ENCODE measurements at places on chromosomes 5 and 9.

DNA sequence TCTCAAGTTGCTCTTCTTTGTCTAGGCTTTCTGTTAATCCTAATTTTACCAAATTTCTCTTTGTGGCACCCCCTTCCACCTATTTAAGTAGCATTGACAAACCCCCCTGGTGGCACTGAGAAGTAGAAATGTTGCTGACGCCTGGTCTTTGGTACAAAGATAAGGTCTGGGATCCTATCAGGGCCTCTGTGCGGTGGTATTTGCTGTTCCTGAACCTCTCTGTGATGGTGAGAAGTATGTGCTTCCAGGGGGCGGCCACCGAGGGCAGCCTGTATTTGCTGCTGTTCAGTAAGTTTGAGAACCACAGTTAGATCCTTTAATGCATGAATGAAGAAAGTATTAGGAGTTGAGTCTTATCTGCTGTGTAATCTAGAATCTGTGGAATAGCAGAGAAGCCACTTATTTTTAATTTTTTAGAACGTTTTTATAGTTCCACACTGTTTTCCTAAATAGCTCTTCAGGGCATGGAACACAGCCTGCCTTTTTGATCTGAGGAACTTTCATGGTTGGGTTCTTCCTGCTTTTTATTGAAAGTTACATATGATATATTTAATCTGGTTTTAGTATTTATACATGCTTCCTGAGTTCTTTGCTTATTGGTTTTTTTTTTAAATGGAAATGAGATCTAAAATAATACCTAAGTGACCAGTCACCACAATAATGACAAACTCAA is 124.2 kb downstream of the TRIO start:
- no peak for DNase-seq

- no peak for DNase-seq
Measured at GRCh38 chr5:52010454-52010853, 627.2 kb downstream of the ISL1 start.

DNA sequence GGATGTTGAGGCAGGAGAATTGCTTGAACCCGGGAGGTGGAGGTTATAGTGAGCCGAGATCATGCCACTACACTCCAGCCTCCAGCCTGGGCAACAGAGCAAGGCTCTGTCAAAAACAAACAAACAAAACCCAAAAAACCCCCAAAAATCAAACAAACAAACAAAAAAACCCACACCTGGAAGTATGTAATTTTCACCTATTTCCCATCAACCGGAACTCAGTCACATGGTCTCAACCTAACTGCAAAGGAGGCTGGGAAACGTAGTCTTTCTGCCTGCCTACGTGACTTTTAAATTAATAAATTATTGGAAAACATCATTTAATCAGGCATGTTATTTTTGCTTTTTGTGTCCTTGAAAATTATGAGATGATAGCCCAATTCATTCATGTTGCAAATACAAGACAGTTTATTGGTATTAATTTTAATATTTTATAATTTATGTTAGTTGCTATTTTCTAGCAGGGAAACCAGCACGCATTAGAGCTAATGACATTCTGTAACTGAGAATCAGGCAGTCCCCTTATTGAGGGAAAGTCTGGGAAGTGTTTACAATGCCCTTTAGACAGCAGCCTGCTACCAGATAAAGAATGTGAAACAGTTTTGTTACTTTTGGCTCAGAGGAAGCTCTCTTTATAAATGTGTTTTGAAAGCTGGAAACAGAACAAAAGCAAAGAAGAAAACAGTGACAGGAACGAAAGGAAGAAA is 110.3 kb downstream of the NXNL2 start:
- no peak for DNase-seq

- DNase-seq, result no peak
Measured at GRCh38 chr5:14424011-14424685, 157.4 kb upstream of the OTULINL start.

GRCh38 chr5:178630475-178630930 is 3.7 kb upstream of the CLK4 start:
- DNase-seq, result no peak

DNA sequence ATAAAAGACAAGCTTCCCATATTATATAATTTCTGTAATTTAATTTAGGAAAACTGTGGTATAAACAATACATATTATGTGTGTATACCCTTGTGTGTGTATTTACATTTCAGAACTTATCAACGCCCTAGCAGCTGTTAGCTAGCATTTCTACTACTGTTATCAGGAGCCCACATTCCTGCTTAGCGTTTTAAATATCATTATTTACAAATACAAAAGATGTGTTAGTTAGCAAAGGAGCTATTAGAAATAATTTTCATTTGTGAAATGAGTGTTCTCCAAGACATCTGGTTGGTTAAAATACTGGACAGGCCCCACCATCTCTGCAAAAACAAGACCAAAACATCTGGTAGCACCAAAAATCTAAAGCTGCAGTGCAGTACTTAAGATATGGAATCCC is 48.0 kb downstream of the EPB41L4A start:
- no peak for DNase-seq

GRCh38 chr9:34151398-34151797 is 24.9 kb upstream of the DCAF12 start:
- no peak for DNase-seq

DNA sequence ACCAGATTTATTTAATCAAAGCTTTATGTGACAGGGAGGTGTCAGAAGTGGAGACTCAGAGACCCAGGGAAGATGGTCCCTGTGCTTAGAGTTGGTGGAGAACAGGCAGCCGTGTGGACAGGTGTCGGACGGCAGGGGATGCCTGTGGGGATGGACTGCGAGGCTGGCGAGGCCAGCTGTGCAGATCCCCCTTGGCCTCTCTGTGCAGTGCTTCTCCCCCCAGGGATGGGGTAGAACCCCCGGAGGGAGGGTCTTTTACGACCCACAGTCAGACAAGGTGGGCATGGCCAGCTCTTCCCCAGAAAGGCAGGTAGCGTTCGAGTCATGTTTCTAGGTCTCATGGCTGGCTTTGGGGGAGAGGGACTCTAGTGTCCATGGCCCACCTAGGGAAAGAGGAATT is 4.7 kb upstream of the SLC2A6 start:
- no peak for DNase-seq

GRCh38 chr5:10539687-10539998 is 24.2 kb upstream of the ANKRD33B start:
- DNase-seq, result no peak

GRCh38 chr9:130898552-130898852 is 1.9 kb upstream of the QRFP start:
- DNase-seq, result no peak

DNA sequence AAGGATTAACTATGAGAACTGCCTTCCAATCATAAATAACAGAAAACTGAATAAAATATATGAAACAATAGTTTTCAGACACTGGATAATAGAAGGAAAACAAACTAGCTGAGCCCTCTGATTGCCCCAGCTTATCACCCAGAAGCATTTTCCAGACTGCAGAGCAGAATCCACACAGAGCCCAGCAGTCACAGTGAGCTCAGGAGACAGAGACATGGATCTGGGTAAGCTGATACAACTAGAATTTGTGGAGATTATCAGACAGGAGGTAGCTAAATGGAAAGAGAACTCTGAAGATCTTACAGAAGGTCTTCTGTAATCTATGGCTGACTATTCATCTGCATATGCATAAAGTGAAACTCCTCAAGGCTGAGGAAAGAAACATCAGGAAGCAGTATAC is 128.8 kb downstream of the NR2F1-AS1 start:
- DNase-seq, result no peak

- no peak for DNase-seq
Measured at GRCh38 chr5:149946118-149946517, 1.5 kb upstream of the PDE6A start.

- DNase-seq, result no peak
Measured at GRCh38 chr9:3879315-3879714, 353.5 kb upstream of the RFX3 start.

GRCh38 chr5:127440831-127441230 is 76.6 kb upstream of the PRRC1 start:
- no peak for DNase-seq

DNA sequence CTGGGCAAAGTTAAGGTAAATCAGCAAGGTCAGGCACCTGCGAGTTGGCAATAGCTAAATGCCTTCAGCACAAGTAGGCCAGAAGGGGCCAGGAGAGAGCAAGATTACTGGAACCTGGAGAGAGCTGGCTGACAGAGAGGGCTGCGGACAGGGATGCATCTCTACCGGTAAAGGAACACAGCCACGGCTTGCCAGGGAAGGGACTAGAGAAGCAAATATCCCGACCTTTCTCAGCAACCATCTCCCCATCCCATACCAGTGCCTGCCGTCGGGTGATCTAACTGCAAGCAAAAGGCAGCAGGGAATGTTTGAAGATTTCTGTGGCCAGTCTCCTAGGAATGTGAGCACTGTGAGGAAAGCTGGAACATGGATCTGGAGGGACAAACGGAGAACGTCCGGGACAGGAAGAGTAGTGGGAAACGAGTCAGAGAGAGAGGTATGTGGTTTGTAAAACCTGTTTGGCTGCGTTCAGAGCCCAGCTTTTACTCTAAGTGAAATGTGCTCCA is 15.9 kb upstream of the ABLIM3 start:
- DNase-seq, result no peak

DNA sequence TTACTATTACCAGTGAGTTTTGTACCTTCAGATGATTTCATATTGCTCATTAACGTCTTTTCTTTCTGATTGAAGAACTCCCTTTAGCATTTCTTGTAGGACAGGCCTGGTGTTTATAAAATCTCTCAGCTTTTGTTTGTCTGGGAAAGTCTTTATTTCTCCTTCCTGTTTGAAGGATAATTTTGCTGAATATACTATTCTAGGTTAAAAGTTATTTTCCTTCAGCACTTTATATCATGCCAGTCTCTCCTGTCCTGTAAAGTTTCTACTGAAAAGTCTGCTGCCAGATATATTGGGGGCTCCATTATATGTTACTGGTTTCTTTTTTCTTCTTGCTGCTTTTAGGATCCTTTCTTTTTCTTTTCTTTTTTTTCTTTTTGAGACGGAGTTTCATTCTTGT is 13.3 kb downstream of the CDK7 start:
- DNase-seq, result no peak

DNA sequence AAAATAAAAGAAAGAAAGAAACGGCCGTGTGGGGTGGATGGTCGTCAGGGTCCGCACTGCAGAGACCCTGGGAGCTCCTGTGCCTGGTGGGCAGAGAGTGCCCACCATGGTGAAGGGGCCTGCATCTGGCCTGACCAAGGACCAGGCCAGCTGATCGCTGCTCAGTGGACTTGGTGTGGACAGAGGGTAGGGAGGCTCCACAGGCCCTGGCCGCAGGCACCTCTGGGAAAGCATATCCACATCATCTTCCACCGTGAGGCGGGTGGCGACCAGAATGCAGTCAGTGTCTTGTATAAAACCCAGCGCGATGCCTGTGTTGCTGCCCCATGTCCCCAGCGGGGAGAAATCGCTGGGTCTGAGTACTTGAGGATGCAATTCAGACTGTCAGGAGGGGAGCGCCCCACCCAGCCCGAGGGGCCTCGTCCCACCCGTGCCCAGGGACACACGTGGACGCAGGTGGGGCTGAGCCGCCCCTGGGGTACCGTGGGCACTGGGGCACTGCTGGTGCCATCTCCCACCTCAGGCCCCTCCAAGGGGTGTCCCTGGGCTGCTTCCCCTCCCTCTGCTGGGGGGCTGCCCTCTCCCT is 27.8 kb upstream of the SLC6A19 start:
- DNase-seq, result no peak

DNA sequence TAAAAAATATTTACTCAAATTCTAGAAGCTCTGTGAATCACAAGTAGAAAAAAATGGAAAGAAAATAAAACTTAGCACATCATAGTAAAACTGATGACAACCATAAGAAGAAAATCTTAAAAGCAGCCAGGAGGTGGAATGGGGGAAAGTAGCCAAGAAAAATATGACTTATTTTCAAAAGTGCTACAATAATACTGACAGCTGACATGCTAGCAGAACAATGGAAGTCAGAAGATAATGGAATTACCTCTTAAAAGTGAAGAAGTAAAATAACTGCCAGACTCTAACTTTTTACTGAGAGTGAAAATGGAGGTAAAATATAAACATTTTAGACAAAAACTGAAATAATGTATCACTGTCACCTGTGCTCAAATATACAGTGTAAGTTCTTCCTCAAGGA is 532.2 kb upstream of the SGCD start:
- no peak for DNase-seq

GRCh38 chr5:32384621-32385020 is 59.9 kb downstream of the ZFR start:
- DNase-seq, result no peak

GRCh38 chr9:134662143-134662876 is 20.7 kb downstream of the COL5A1 start:
- DNase-seq, result no peak

DNA sequence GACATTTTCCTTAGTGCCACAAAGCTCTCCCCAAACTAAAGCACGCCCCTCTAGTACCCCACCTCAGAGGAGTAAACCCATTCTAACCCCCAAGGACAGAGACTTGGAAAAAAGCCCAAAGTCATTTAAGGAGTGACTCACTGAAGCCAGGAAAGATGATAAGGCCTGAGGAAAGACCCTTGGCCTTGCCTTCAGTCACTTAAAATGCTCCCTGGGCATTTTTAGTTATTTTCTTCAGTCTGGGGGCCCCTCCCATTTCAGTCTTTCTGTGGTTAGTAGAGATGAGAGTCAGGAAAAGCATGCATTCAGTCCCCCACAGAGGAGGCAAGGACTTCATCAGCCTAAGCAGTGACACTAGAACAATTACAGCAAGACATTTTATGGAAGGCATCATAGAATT is 13.7 kb upstream of the TLX3 start:
- no peak for DNase-seq

Measured in stimulated activated CD8-positive, alpha-beta memory T cell treated with anti-CD3 and anti-CD28 coated beads, Interleukin-7, amount 100 ng/mL, for 24 hours (primary cell).